ENCODE measurements at places on chromosomes 6 and 20.

DNA sequence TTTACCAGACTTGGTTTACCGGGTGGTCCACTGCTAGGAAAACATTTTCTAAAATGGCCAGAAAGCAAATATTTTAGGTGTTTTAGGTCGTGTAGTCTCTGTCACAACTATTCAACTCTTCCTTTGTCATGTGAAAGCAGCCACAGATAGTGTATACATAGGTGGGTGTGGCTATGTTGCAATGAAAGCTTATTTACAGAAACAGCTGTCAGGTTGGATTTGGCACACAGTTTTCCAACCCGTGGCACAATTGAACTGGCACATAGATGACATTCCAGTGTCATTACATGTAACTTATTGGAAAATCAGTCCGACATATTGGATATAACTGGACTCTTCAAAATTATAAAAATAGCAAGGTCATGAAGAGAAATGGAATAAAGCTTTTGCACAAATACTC, 68.9 kb upstream of the KCNQ5 start:
- DNase-seq: no peak

DNA sequence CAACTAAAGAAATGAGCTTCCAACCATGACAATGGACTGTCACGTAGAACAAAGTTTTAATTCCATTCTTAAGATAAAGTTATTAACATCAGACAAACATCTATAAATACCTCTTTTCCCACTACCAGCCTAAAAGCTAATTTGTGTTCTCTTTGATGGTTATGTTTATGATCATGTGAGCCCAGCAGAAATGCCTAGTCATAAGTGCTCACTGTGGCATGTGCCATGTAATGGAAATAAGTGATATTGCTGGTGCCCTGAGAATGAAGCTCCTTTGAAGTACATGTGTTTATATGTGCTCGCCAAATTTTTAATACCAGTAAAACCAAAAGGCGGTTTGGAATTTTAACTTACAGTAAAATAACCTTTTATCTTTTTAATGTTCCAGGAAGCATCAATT, 205.8 kb downstream of the ISM1 start:
- DNase-seq: no peak

- no peak for DNase-seq
Observed at GRCh38 chr6:135021310-135022049, 33.1 kb downstream of the HBS1L start.

DNA sequence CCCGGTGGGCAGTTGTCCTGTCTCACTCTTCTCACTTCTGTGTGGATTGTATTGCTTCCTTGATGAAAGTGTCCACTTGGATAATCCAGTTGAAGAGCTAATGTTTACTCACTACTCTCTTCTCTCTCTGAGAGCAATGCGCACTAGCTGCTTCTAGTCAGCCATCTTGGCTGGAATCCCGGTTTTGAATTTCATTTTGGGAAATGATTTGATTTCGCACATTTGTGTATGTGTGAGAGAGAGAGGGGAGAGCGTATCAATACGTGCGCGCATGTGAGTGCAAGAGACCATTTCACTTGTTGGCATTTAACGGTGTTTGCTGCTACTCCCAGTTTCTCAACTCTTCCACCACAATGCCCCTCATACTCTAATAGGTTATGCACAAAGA, 67.8 kb downstream of the KLHL32 start:
- no peak for DNase-seq

DNA sequence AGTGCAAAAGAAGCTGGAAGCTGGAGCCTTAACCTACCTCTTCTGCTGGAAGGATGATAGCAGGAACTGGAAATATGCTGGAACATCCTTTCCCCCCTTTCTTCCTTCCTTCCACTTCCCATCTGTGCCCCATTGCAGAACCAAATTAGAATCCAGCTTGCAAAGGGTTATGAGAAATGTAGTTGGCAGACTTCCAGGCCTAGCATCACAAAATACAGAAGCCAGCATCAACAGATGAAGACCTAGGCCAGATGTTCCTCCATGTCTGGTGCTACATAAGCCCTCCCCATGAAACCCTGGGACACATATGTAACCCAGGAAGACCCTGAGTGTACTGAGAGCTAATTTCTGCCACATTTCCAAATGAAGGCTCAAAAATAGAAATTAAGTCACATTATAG, 40.0 kb upstream of the TFAP2B start:
- no peak for DNase-seq

- DNase-seq: no peak
Observed at GRCh38 chr20:45153752-45154151, 20.9 kb upstream of the PI3 start.

DNA sequence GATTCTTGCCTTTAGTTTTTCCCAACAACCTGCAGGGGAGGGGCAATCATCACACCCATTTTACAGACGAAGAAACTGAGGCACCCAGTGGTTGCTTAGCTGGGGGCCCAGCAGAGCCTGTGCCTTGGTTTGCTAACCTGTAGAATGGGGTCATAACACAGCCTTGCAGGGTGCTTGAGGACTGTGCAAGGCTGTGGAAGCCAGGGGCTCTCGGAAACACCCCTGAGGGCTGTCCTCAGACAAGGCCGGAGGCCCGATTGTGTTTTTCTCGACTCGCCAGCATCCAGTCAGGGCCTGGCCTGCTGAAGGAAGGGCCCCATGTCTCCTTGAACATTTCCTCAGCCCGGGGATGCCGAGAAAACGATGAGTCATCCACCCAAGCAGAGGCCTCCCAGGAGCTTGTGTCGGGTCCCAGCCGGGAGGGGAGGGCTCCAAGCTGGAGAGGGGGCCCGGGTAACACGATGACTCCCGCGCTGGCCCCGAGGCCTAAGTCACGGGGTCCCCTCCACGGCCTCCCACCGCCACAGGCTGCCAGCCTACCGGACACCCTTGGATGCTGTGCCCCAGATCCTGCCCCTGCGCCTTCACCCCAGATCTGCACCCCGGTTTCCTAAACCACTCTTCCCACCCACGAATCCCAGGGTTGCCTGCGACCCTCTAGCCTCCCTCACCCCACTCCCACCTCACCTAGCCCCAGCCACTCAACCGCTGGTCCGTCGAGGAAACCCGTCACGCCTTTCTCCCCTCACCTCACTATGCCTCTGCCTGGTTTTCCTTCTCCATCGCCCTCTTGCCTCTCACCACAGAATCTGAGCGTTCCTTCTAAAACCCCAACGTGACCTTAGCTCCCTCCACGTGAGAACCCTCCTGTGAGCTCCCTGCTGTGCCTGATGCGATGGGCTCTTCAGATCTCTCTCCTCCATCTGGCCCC, 10.6 kb downstream of the NOL4L start:
- DNase-seq: peak; percentile 5

- DNase-seq: no peak
Observed at GRCh38 chr6:88810701-88811100, 152.7 kb downstream of the RNGTT start.

- DNase-seq: no peak
Observed at GRCh38 chr6:99739526-99739925, 132.9 kb downstream of the PRDM13 start.

- DNase-seq: no peak
Observed at GRCh38 chr6:134287859-134288537, 29.9 kb downstream of the SGK1 start.

- peak; percentile 65 for DNase-seq
Observed at GRCh38 chr20:45373353-45374100, 4.6 kb downstream of the TP53TG5 start.

GRCh38 chr6:28940858-28941683, 17.3 kb upstream of the TRIM27 start:
- peak; percentile 86 for DNase-seq

GRCh38 chr6:32622545-32623401, 14.4 kb upstream of the HLA-DQA1 start:
- DNase-seq: peak; percentile 61

GRCh38 chr6:167968091-167968490, 29.4 kb upstream of the KIF25 start:
- DNase-seq: peak; percentile 44

- no peak for DNase-seq
Observed at GRCh38 chr6:72219536-72219935, 333.2 kb downstream of the RIMS1 start.

DNA sequence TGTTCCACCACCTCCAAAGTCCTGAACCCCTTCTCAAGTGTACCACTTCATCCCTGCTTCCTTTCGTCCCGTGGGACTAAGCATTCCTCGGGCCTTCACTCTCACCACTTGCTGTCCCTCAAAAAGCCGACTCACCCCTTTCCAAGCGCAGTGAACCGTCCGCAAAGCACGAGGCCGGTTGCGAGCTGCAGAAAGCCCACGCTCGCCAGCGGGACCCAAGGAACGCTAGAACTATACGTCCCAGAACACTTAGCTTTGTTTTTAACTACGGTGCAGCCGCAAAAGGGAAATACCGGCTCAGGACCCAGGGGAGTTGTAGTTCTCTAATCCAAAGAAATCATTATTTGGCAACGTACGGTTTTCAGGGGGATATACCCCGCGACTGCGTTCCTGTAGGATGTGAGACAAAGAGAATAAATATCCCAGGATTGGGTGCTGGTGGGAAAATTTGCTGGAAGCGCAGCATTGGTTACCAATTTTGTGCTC, 416 bp upstream of the POLR1H start:
- DNase-seq: no peak

GRCh38 chr6:2155206-2155605, 90.2 kb downstream of the GMDS start:
- no peak for DNase-seq

GRCh38 chr20:41006936-41007474, 21.6 kb upstream of the TOP1 start:
- DNase-seq: no peak

DNA sequence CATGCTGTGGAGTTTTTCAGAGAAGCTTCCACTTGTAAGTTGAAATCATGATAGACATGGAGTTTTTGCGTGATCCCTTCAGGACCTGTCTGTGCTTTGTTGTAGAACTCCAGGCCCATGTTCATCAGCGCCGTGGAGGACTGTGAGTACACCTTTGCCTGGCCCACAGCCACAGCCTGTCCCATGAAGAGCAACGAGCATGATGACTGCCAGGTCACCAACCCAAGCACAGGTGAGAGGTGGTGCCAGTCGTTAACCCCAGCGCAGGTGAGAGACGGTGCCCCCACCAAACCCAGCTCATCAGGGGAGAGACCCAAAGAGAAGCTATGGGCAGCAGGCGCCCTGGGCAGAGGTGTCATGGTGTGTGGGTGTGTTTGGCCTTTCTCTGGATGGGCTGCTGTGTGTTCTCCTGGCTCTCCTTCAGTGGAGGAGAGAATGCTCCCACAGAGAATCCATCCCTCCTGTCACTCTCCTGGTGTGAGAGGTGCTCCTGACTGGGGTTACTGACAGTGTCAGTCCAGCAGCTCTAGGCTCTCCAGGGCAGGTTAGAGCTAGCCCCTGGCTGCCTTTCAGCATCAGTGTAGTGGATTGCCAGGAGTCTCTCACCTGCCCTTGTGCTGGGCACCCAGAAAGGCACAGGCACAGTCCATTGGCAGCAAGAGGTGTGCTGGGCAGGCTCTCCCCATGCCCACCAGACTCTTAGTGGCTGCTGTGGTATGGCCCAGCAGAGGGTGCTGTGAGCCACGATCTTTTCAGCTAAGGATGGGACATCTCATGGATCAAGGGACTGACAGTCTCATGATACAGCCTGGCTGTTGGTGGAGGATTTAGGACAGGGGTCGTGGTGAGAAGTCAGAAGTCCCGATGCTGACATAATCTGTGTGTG, 49.6 kb upstream of the SLC22A1 start:
- no peak for DNase-seq

- DNase-seq: no peak
Observed at GRCh38 chr6:470901-471448, 79.4 kb downstream of the IRF4 start.

DNA sequence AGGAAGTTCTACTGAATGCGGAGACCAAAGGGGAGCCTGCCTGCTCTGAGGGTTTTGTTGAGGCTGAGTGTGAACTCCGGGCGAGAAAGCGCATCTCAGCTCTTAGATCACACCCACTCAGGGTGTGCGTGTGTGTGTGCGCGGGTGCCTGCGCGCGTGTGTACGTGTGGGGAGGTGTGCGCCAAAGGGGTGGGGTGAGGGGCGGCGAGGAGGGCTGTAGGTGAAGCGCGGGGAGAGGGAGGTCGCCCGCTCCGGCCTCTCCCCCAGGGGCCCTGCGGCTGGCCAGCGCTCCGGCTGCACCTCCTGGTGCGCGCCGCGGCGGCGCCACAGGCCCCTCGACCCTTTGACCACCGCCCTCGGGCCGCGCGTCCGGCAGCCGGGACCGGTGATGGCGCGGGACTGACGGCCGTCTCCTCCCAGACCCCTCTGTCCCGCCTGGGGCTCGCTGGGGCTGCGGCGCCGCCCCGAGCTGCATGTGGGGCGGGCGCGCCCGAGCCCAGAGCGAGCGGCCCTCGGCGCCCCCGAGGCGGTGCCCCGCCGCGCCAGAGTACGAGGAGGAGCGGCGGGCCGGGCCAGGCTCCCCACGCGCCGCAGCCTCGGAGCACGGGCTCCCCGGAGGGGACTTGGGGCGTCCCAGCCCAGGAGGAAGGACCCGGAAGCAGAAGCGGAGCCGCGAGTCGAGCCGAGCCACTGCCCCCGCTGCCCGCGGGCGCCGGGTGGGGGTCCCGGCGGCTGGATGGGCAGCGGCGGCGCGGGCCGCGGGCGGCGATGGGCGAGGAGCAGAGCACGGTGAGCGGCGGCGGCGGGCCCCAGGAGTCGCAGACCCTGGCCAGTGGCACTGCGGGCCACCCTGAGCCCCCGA, at the start of gene RNF217:
Gene RNF217, plus strand, starts transcription at position 661 of the 862 bp plus-strand sequence. Its CDS starts 108 bp downstream, at position 769.
- DNase-seq: peak; percentile 56

GRCh38 chr6:13159300-13159699, 169.0 kb downstream of the TBC1D7 start:
- no peak for DNase-seq

DNA sequence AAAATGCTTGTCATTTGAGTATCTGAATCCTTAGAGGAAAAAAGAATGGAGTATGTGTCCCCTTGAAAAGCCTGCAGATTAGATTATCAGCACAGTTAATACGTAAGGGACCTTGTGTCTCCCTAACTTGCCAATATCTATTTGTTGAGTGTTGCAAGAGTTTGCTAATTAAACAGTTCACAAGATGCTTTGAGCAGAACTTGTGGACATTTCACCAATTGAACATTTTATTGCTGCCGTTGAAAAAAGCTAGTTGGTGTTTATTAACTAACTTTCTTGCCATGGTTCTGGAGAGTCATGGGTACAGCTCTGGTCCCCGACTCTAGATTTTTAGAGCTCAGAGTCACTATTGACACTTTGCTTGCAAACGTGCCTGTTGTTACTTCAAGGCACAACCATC, 30.6 kb upstream of the PRDM1 start:
- DNase-seq: no peak

- DNase-seq: no peak
Observed at GRCh38 chr6:99611148-99611547, 4.5 kb downstream of the PRDM13 start.

GRCh38 chr20:32168184-32168910, 39.2 kb downstream of the PLAGL2 start:
- DNase-seq: no peak

Measured in kidney glomerular epithelial cell (primary cell).